ENCODE measurements at places on chromosomes 5 and 9.

DNA sequence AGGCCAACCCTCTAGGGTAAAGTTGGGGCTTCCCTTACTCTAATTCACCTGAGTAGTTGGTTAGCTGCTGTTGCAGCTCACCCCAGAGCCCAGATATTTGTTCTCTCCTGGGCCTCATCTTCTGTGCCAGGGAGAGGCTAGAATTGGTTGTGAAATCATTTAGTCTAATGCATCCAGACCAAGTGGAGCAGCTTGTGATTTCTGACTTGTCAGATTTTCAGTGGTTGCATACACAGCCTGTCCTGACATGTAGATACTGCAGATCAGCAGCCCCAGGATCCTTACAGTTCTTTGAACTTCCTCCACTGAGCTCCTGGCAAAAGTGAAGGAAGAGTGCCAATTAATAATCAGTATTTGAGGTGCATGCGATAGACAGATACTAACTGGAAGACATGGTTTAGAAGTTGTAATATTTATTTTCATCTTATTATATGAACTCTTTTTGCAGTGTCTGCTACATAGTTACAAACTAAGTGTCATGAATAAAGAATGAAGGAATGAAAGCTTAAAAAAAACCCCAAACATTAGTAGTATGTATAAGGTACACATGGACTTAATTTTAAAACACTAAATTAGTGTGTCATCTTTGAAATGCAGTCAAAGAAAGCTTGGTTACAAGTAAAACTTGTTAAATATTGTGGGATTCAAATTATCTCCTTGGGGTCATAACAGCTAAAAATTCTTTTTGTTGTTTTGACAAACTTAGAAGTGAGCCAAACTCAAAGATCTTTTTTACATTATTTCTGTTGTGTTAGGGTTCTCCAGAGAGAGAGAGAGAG is 128.5 kb downstream of the VPS13A start:
- DNase-seq: no peak

DNA sequence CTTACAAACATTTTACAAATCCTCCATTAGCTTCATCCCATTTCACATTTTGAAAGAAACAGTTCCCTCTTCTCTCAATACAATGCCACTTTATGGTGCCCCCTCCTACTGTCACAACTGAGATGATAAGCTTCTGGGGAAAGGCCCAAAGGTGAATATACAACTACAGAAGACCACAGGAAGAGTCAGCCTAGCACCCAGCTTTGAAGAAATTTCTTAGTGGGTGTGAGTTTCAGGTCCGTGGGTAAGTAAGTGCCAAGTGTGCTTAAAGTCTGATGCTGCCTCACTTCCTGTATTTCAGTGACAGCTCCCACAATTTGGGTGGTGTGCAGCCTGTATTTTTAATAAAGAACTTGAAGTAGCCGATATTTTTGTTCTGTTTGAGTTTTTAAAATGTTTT is 68.1 kb downstream of the ARHGEF28 start:
- no peak for DNase-seq

DNA sequence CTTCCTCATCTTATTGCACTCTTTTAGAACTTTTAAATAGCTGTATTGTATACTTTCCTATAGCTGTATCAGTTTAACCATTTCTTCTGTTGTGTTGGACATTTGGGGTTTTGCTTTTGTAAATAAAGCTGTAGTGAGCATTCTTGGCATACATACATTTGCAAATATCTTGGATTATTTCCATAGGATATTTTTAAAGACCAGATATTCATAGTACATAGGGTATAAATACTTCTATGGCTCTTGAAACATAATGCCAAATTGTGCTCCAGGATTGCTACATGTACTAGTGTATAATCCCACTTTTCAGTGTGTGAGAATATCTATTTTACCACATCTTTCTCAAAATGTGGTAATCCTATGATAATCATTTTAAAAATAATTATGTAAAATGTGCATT is 51.2 kb downstream of the SCAMP1 start:
- DNase-seq: no peak

DNA sequence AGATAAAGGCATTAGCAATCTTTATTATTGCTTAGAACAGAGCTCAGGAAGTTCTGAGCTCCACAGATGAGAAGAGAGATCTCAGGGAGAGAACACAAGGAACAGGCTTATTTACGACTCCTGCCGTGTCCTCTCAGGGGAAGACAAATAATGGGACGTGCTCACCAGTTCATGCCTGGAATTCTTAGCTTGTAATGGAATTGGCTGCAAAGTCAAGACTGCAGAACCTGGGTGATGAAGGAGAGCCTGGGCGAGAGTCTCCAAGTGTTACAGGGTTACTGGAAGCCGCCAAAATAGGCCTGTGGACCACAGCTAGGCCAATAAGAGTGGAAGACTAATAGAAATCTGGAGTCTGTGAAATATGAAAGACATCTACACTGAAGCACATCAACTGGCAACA is 174.5 kb upstream of the ADAMTSL1 start:
- DNase-seq: no peak

GRCh38 chr5:18881615-18882014 is 1106.4 kb downstream of the CDH18 start:
- no peak for DNase-seq

GRCh38 chr5:68456756-68457217 is 241.2 kb downstream of the PIK3R1 start:
- DNase-seq: no peak

DNA sequence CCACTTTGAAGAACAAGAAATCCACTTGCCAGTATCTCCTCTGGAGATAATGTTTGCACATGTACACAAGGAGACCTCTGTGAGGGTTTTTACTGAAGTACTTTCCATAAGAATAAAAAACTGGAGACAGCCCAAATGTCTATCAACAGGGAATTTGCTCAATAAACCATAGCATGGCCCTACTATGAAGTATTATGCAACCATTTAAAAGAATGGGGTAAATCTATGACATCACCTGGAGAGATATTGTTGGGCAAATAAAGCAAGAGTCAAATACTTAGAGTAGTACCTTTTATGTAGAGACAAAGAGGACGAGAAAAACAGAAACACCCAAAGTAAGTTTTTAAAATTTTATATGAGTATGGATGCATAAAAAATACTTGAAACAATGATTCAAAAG is 23.9 kb upstream of the MVB12B start:
- no peak for DNase-seq

DNA sequence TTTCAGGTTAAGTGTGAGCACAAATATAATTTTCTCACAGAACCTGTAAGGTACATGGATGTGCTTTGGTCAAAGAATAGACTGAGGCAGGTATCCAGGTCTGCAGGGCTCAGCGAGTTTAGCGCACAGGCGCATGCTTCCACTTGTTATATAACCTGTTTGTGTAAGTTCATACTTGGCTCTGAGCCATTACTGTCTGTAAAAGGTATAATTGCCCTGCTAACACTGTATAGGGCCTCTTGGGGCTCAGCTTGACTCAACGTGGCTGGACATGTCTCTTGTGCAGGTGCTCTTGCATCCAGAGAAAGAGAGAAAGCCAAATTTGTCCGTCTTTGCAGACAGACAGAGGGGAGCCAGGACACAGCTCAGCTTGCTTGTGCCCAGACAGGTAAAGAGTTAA is 759.6 kb downstream of the MTRR start:
- no peak for DNase-seq

- DNase-seq: no peak
These were observed 467.7 kb upstream of the ACO1 start for GRCh38 chr9:31916591-31917241.

- peak; percentile 32 for DNase-seq
These were observed 115.8 kb downstream of the EMB start for GRCh38 chr5:50325237-50325832.

GRCh38 chr5:77707791-77708190 is 68.3 kb downstream of the TBCA start:
- DNase-seq: no peak

GRCh38 chr5:43020399-43020746 is 19.7 kb downstream of the ANXA2R start:
- DNase-seq: no peak

DNA sequence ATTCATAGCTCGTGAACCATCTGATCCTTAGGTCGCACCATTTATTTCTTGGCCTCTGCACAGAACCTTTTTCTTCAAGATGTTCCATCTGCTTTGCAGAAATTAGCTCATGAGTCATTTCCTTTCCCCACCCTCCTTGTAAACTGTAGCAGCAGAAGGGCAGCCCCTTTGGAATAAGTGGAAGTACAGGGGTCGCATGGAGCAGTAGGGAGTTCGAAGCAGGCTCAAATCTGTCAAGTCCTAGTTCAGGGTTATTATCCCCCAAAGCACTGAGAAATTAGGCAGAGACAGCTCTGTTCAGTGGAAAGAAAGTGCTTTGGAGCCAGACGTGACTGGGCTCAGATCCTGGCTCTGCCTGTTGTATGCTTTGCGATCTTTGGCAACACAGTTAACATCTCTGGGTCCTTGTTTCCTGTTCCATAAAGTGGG is 84.2 kb downstream of the SGCD start:
- DNase-seq: no peak

DNA sequence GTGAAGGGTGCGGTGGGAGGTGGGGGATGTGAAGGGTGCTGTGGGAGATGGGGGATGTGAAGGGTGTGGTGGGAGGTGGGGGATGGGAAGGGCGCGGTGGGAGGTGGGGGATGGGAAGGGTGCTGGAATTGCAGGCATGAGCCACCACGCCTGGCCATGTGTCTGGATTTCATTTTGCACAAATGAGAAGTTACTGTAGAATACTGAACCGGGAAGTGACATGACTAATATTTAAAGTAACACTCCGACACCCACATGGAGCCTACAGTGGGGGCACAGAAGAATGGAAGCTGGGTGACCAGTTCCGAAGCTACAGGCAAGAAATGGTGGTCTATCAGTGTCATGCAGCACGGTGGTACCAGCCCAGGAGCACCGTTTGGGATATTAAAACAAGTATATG is 69.9 kb upstream of the SPTLC1 start:
- DNase-seq: no peak

GRCh38 chr5:84354101-84354500 is 30.6 kb downstream of the EDIL3 start:
- DNase-seq: no peak

DNA sequence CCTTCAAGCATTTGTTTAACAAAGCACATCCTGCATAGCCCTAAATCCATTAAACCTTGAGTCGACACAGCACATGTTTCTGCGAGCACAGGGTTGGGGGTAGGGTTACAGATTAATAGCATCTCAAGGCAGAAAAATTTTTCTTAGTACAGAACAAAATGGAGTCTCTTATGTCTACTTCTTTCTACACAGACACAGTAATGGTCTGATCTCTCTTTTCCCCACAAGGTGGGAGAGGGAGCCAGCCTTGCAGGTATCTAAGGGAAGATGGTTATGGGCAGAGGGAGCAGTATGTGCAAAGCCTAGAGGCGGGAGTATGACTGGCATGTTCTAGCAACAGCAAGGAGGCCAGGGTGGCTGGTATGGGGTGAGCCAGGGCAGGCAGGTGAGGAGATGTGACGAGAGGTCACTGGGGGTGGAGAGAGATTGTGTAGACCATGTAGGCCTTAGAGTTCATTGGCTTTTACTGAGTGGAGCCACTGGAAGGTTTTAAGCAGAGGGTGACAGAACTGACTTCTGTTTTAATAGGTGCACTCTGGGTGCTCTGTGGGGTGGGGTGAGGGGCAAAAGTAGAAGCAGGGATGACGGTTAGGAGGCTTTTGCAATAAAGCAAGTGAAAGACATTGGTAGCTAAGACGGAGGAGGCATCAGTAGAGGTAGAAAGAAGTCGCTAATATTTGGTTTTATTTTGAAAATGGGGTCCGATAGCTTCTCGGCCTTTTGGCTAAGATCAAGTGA is 5.1 kb upstream of the RPS14 start:
- DNase-seq: no peak

DNA sequence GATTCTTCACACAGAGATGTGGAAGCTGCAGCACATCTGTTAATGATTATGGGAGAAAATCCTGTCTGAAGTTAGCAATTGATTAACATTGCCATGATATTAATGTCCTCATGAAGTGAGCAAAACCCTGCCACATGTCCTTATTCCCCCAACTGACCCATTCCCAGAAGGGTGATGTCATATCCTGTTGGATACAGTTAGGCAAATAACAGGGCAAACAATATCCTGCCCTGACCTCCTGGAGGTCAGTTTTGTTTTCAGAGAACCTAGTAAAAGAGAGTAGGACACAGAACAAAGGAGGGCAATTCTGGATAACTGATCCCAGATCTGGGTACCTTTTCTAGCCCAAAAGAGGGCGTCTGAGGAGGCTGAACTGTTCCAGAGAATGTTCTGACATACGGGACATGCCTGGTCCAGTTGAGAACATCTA is 11.0 kb downstream of the ABLIM3 start:
- no peak for DNase-seq

GRCh38 chr5:16615741-16616535 is 859 bp downstream of the RETREG1 start:
- no peak for DNase-seq

DNA sequence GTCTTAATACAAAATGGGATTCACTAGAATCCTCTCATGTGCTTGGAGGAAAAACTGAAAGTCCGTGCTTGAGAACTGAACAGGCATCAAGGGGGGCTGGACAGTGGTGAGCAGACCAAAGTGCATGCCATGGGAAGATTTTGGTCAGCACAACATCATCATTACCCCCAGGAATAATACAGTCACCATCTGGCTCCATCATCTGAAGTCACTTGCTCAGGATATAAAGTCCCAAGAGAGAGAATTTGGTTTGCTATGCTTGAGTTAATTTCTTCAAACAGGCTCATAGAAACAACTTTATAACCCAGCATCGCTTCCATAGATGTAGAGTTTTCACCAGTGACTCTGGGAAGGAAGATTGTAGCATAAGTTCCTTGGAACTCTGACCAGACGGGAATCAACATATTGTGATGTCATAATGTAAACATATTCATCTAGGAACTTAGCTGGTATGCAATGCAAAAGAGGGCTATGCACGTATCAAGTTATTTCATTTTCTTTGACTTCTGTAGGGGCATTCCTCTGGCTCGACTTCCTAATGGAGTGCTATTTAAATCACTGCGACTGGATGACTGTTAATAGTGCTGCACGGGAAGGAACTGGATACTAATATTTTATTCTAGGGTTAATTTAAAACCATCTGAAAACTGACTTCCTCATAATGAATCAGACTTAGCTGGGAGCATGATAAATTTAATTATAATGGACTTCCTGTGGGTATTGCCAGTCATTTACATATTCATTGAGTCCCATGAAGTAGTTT is 145.2 kb downstream of the MTRR start:
- no peak for DNase-seq

DNA sequence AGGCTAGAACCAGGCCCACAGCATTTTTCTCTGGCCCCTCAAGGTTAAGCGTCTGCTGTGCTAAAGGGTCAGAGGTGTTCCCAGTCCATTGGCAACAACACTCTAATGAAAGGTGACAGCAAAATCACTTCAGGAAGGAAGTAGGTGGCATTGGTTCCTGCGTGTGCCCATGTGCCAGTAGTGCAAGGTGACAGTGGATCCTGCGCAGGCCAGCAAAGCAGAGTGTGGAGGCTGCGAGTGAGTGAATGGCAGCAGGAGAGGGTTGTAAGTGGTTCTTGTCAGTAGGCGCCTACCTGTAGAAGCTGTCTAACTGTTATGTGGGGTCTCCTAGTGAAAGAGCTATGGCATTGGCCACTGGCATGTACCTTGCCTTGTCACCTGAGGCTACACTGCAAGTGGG is 898.2 kb upstream of the TYRP1 start:
- no peak for DNase-seq

- no peak for DNase-seq
These were observed 277.9 kb upstream of the CDH9 start for GRCh38 chr5:27316271-27316650.

GRCh38 chr5:74934949-74935751 is 69.0 kb upstream of the FAM169A start:
- peak; percentile 38 for DNase-seq
